Myocyte (in vitro differentiated cells): ENCODE measurements at places on chromosomes 2 and 18.

- no peak for DNase-seq
Measured at GRCh38 chr2:16275661-16276060, 335.3 kb downstream of the MYCN start.

DNA sequence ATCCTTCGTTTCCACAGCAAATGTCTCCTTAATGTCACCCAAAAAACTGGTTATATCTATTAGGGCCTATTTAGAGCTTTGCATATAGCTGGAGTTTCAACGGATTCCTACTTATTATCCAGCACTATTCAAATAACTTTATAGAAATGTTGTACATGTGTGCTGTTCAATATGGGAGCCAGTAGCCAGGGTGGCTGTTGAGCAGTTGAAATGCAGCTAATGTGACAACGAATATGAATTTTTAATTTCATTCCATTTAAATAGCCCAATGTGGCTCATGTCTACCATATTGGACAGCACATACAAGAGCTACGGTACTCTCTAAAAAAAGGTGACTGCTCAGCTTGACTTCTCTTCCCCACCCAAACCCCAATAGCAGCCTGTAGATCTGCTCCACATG lies 2.4 kb downstream of the APOB start:
- no peak for DNase-seq

DNA sequence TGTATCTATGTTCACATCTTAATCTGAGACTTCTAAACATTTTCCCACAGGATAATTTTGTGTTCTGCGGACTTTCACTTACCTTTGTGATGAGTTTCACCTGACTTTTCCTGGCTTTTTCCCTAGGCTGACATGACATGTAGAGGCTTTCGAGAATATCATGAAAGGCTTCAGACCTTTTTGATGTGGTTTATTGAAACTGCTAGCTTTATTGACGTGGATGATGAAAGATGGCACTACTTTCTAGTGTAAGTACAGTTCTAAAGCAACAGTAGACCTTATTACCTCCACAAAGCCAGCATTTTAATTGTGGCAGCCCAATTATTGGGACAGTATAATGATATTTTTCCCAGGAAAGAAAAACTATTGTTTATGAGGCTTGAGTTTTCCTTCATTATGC lies 34.1 kb upstream of the METAP1D start:
- DNase-seq = no peak

GRCh38 chr2:205699515-205700289 lies 17.4 kb downstream of the NRP2 start:
- DNase-seq = no peak

DNA sequence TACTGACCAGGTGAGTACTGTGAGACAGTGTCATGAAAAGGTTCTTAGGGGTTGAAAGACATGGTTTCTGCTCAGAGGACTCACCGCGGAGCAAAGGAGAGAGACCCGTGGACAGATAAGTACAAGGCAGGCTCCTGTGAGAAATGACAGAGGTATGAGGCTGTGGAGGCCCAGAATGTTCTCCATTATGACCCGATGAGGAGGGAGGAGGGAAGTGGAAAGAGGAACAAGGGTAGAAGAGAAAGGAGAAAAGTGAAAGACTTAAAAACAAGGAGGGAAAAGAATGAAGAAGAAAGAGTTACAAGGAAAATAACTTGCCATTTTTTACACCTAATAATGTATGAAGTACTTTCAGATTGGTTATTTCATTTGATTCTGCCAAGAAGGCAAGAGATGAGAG lies 29.8 kb downstream of the MAPRE3 start:
- DNase-seq = no peak

- no peak for DNase-seq
Measured at GRCh38 chr2:239140346-239141020, 260.3 kb downstream of the HDAC4 start.

- no peak for DNase-seq
Measured at GRCh38 chr2:132573444-132574007, 96.5 kb downstream of the LYPD1 start.

DNA sequence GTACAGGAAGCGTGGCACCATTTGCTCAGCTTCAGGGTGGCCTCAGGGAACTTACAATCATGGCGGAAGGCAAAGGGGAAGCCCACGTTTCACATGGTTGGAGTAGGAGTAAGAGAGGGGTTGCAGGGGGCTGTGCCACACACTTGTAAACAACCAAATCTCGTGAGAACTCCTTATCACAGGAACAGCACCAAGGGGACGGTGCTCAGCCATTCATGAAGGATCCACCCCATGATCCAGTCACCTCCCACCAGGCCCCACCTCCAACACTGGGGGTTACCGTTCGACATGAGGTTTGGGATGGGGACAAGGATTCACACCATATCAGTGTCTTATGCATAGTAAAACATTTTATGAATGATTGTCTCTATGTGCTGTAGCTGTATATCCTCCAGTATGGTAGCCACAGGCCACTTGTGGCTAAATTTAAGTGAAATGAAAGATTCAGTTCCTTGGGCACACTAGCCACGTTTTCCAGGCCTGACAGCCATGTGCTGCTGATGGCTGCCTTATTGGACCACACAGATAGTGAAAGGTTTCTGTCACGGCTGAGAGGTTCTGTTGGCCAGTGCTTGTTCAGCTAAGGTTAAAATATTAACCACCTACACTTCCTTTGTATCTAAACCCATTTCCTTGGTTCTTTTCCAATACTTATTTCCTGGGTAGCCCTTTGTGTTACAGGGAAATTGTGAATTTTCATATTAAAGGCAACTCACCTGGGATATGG lies 77.3 kb downstream of the AGAP1 start:
- no peak for DNase-seq

- DNase-seq = no peak
Measured at GRCh38 chr2:149075853-149076252, 37.4 kb downstream of the LYPD6B start.

DNA sequence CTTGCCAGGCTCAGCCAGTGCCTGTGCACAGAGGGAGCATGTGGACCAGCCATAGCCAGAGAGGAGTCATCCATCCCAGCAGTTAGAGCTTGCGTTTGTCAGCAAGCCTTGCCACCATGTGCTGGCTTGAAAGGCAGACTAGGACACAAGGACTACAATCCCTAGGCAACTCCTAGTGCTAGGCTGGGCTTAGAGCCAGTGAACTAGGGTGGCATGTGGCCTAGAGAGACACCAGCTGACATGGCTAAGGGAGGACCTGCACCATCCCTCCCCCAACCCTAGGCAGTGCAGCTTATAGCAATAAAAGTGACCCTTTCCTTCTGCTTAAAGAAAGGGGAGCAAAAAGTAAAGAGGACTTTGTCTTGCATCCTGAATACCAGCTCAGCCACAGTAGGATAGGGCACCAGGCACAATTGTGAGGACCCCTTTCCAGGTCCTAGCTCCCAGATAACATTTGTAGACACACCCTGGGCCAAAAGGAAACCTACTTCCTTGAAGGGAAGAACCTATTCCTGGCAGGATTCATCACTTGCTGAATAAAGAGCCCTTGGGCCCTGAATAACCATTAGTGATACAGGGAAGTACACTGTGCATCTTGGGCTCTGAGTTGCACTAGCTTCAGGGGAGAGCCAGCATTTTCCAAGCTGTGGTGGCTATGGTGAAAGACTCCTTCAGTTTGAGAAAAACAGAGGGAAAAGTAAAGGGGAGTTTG lies 38.7 kb upstream of the UXS1 start:
- peak; percentile 4 for DNase-seq

DNA sequence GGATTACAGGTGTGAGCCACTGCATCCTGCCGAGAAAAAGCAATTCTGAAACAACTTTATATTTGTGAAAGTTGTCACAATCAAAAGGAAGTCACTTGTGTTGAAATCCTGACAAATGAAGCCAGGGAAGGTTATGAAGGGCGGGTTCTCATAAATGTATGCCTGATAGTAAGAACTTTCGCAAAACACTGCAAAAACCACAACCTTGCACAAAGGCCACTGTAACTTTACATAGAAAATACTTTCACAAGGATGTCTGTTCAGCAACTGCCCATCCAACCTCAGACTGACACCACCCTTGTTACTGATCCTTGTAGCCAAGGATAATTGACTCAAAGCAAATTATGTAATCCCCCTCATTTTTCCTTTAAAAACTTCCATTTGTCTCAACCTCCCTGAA lies 90.6 kb downstream of the SLC4A3 start:
- no peak for DNase-seq

GRCh38 chr2:204869132-204869823 lies 324.0 kb downstream of the PARD3B start:
- DNase-seq = peak; percentile 31

DNA sequence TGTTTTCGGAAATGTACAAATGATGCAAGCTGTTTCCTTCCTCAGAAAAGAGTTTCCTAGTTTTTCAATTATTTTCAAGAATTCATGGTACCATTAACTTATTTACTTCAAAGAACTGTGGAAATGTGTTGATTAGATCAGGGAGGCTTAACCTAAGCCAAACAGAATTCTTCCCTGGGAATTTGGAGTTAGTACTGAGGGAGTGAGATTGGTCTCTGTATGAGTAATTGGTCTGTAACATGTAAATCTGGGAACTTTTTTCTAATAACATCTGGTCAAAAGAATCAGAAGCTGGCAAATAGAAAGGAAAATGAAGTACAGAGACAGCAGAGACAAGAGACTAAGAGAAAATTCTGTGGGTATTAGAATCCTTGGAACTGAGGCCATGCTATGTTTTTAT lies 145.8 kb downstream of the BABAM2 start:
- DNase-seq = peak; percentile 16

GRCh38 chr2:36670881-36671595 lies 25.5 kb upstream of the VIT start:
- peak; percentile 2 for DNase-seq

DNA sequence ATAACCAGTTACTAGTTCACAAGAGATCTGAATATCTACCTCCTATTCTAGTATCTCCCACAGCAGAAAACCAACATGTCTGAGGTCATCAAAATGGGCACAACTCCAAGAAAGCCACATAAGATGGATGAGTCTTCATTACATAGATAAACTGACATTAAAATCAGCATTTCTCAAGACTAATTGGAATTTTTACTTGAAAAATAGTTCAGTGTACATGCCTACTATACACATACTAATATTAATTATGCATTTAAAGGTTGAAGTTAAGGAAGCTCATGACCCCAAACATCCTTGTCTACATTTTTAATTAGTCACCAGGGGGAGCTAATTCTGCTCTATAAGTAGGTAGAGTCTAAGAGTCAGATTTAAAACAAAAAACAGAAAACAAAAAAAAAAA lies 41.9 kb downstream of the ZNF521 start:
- peak; percentile 75 for DNase-seq

DNA sequence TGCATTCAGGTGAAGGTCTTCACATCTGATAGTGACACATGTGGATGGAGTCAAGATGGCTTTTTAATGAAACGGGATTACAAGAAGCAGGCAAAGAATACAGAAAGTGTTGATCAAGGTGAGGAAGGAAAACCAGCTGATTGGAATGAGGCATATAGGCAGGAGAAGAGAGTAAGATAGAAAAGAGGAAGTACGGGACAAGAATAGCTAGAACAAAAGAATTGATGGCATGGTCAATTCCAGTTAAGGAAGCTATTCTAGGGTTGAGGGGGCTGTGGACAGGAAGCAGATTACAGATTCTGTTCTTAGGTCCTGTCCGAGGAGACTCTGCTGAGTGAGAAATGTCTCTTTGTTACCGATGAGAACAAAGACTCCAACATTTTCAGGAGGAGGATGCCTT lies 13.2 kb upstream of the NCK2 start:
- no peak for DNase-seq

DNA sequence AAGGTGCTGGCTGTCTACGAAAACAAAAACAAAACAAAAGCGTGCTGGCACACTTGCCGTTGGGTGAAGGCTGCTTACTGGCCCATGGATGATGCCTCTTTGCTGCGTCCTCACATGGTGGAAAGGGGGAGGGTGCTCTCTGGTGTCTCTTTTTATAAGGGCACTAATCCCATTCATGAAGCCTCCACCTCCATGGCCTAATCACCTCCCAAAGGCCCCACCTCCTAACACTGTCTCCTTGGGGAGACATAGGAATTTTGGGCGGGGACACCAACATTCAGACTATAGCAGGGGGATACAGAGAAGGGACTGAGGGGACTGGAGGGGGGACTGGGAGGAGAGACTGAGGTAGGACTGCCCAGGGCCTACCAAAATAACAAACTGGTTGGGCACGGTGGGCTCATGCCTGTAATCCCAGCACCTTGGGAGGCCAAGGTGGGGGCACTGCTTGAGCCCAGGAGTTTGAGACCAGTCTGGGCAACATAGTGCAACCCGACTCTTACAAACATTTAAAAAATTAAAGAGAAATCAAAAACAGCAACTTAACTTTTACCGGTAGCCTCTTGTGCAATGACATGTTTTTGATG lies 14.5 kb downstream of the PTMA start:
- DNase-seq = no peak

GRCh38 chr2:205758051-205758450 lies 75.8 kb downstream of the NRP2 start:
- DNase-seq = peak; percentile 75

- DNase-seq = no peak
Measured at GRCh38 chr2:200242570-200242969, 63.9 kb upstream of the SPATS2L start.

DNA sequence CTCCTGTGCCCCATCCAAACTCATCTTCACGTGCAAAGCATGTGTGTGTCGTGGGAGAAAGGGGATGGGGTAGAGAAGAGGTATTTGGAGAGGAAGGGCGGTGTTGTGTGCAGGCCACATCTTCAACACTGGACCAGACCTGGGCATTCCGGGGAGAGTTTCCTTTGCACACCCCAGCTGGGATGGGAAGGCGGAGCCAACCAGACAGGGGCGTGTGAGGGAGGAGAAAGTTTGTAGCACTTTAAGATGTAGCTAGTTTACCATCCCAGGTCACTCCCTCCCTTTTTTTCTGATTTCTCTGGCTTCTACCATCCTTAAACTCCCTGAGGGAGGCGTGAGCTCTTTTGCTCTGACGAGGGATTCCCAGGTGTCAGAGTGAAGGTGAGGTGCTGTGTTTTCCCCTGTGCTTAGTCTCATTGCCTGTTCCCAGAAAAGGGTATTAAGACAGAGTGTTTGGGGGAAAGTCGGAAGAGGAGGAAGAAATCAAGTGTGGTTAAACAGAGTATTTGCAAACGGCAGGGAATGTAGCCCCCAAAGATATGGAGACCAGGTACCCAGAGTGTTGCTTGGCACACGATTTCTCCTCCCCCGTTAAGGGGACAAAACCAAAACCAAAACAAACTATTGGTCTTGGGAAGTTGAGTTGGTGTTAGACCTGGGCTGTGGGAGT lies 1.6 kb downstream of the SETBP1 start:
- DNase-seq = no peak

DNA sequence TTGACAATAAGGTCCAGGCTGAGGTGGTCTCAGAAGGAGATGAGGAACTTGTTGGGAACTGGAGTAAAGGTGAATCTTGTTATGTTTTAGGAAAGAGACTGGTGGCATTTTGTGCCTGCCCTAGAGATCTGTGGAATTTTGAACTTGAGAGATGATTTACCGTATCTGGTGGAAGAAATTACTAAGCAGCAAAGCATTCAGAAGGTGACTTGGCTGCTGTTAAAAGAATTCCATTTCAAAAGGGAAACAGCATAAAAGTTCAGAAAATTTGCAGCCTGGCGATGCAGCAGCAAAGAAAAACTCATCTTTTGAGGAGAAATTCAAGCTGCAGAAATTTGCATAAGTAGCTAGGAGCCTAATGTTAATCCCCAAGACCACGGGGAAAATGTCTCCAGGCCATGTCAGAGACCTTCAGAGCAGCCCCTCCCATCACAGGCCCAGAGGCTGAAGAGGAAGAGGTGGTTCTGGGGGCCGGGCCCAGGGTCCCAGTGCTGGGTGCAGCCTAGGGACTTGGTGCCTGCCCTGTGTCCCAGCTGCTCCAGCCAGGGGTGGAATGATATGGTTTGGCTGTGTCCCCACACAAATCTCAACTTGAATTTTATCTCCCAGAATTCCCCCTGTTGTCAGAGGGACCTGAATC lies 73.5 kb downstream of the FIGN start:
- no peak for DNase-seq

GRCh38 chr2:19490846-19491435 lies 132.5 kb upstream of the OSR1 start:
- no peak for DNase-seq
